ENCODE measurements at places on chromosomes 11 and 22.

DNA sequence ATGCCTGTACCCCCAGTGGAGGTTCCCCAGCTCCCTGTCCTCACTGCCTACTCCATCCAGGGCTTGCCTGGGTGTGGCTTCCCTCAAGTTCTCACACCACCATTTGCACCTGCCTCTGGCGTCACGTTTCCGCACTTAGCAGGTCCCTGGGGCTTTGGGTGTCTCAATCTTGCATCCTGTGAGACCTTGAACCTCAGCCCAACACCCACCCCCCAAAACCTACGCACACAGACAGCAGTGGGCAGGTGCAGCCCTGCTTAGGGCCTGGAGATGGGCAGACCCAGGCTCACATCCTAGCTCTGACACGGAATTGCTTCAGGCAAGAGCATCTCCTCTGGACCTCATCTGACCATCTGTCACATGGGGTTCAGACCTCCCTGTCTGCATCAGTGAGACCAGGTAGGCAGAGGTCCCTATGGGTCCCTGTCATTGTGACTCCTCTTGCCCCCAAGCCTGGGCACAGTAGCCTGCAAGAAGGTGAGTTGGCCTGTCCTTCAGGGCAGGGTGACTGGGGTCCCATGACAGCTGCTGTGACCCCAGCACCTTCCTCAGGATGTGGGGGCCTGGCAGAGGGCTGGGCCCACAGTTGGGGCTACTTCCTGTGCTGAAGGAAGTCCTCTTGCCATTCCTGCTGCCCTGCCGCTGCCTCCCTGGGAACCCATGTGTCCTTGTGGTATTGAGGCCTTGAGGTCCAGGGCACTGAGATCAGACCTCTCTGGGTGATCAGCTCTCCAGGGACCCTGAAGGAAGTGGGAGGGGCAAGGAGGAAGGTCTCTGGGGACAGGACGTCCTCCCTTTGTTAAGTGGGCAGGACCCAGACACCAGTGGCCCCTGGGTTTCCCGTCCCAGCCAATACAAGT, 2.0 kb downstream of the SIPA1 start:
- peak; percentile 58 for DNase-seq

DNA sequence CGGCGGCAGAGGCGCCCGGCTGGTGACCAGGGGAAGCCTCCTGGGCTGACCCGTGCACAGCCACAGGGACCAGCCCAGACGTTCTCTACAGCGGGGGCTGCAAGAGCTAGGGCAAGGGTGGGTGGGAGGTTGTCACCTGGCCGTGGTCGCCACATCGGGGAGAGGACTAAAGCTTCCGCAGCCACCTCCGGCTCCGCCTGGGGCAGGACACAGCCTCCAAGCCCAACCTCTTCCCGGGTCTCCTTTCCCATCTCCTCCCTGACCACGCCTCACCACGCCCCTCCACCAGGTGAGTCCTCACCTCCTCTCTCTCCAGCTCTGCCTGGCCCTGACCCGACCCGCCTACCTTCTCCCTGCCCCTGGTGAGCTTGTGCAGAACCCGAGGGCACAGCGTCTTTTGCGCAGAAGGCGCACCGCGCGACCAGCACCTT, 75.9 kb upstream of the LMO1 start:
- DNase-seq: no peak

DNA sequence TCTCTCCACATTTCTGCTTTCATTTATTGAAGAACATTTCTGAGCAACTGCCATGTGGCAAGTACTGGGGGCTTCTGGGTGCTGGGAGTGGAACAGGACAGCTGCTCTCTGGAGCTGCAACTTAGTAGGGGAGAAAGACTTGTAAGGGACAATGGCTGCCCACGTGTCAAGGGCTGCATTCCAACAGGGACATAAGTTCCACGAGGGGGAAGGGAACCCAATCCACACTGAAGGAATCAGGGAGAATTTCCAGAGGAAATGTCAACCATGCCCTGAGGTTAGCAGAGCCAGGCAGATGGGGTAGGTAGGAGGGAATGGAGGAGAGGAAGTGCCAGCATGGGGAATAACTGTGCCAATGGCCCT, 1.7 kb downstream of the MAPK8IP2 start:
- no peak for DNase-seq

- no peak for DNase-seq
Measured at GRCh38 chr11:43920598-43921419, 21.6 kb upstream of the C11orf96 start.

DNA sequence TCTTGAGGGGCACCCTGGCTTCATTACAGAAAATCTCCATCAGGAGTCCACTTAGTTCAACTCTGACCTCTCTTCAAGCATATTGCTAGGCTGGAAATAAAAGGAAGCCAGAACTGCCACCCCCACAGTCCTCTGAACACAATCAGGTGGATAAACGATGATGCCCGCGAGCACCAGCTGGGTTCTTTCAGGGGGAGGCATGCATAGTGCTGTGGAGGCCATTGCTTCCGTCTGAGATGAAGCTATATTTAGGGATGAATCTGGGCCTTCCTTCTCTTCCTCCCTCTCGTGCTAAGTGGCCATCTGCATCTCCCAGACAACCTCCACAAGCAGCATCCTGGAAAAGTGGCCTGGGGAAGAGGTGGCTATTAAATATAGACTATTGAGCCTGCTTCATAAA, 3.9 kb upstream of the MICAL2 start:
- DNase-seq: no peak

DNA sequence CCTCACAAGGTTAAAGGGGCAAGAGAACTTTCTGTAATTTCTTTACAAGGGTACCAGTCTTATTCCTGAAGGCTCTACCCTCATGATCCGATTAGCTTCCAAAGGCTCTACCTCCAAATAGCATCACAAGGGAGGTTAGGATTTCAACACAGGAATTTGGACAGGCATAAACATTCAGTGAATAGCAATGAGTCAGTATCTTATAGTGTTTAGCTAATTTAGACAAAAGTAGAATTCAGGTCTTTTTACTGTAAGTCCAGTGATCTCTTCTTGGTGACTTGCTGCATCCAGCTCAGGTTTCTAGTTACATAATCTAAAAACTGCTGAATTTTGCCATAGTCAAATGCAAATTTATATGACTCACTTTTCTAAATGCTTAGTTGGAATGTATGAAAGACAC, 1995.6 kb upstream of the RAG2 start:
- DNase-seq: no peak

DNA sequence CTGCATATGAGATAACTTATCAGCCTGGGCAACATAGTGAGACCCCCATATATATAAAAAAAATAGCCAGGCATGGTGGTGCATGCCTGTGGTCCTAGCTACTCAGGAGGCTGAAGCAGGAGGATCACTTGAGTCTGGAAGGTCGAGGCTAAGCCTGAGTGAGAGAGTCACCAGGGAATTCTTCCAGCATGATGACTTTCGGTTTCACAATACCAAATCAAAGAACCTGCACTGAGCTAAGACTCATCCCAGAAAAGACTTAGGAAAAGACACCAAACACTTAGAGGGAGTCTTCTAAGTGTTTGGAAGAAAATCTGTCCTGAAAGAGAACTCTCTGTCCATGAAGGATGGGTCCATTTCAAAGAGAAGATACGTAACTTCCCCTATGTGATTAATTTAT, 12.7 kb downstream of the STK33 start:
- DNase-seq: no peak

DNA sequence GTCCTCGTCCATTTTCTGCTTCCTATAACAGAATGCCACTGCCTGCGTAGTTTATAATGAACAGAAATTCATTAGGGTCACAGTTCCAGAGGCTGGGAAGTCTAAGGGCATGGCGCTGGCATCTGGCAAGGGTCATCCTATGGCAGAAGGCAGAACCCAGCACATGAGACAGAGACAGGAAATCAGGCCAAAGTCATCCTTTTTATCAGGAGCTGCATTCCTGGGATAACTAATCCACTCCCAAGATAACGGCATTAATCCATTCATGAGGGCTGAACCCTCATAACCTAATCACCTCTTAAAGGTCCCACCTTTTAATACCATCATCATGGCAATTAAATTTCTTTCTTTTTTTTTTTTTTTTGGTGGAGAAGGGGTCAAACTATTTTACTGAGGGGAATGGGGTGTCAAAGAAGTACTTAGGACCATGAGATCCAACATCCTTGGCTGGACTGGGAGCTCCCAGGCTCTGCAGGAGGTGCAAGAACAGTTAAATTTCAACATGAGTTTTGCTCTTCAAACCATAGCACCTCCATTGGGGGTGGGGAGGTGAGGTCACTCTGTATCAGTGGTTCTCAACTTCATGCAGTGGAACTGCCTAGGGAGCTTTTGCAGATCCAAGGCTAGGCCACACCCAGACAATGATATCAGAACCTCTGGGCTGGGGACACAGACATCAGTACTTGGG, 4.4 kb downstream of the TMEM109 start:
- DNase-seq: no peak

DNA sequence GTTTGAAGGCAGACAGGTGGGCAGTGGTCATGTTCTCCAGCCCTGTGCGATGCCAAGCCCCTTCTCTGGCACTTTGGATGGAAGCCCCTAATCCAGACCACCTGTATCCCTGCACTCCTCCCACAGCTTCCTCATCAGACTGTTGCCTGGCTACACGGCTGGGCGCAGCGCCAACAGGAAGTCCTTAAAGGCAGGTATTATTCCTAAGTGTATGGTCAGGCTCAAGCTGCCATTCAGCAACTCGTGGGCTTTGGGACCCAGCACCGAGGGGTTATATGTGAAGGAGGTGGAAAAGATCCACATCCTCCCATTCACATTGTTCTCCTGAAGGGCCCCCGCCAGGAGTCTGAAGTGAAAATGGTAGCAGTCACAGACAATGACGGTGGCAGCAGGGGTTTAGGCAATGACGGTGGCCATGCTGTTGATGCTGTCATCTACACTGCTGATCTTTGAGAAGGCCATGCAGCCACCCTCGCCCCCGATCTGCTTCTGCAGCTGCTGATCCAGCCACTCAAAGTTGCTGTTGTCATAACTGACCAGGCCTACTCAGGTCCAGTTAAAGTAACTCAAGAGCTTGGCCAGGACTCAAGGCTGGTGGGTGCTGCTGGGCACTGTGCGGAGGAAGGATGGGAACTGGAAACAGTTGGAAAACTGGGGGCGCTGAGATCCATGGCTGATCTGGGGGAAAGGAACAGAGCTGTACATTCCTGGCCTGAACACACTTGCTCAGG, 27.7 kb downstream of the OR6Q1 start:
- DNase-seq: no peak

DNA sequence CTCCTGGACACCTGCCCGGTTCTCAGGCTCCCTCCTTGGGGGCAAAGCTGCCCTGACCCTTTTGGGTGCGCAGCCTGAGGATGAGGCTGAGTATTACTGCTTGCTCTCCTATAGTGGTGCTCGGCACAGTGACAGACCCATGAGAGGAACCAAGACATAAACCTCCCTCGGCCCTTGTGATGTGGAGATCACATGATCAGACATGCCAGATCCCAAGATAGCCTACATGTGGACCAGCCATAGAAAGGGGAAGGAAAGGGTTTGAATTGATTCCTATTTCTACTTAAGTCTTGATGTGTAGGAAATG, 125.3 kb downstream of the VPREB1 start:
- DNase-seq: no peak

GRCh38 chr11:95650276-95650675, 139.3 kb downstream of the FAM76B start:
- no peak for DNase-seq

- no peak for DNase-seq
Measured at GRCh38 chr22:42862045-42862734, 5.1 kb upstream of the ARFGAP3 start.

DNA sequence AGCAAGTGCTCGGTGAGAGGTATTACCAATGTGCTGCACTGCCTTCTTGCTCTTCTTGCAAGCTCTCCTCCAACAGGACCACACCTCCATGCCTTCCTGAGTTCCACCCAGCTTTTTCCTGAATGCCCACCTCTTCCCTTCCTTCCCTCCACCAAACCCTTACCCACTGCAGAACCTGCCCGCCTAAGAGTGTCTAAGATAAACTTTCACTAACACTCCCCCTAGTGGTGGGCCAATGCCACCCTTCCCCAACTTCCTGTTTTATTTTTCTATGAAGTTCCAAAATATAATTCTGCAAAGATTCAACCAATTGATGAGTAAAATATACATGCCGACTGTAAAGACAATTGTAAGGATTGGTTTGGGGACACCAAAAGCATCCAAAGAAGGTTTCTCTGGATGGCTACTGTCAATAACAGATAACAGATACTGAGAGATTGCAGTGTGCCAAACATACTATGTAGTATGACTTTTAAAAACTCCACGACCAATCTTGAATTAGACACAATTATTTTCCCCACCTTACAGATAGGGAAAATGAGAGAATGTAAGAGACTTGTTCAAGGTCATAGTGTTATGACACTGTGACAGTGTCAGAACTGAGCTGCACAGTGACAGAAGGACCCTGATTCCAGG, 38.6 kb upstream of the BMAL1 start:
- DNase-seq: peak; percentile 18

- no peak for DNase-seq
Measured at GRCh38 chr11:71372693-71373657, 75.2 kb downstream of the DHCR7 start.
